Activated CD4-positive, alpha-beta memory T cell treated with anti-CD3 and anti-CD28 coated beads, Interleukin-2, amount 10 ng/mL, durations not matched to agents 7 days and 5 days (primary cell): ENCODE measurements at places on chromosomes 1 and 21. TPM values are rescaled to one million over a fixed set of nuclear protein-coding genes. Genes with fewer than 3 reads are reported as not detected.

TCP10L gene
- total RNA-seq: 0.53 TPM

DNA sequence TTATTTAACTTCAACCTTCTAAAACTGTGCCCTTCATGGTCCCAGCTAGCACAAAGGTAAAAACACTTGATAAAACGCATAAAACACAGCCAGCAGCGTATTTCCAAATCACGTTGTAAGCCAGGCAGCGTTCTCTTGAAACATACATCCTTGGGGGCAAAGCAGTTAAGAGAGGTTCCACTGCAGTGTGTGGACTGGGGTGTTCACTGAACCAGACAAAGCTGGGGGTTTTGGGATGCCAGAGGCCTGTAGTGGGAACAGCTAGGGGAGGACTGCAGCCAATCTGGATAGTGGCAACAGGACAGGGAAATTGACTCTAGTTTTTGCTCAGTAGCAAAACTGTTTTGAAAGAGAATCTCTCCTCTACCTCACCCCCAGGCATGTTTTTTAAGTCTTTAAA, 21.5 kb upstream of the ATP5PO start:
- H3K27me3 ChIP-seq: no peaks in the 10 kb centered on the region
- no peak for DNase-seq
- peaks cover 74% of the 10 kb centered on the region for H3K36me3 ChIP-seq
- peak overlapping the region; percentile 83 for H3K27ac ChIP-seq
- H3K4me1 ChIP-seq: peaks cover 76% of the 10 kb centered on the region

- H3K4me3 ChIP-seq: no peak overlapping the region
- no peak overlapping the region for H3K27ac ChIP-seq
- DNase-seq: no peak
- H3K36me3 ChIP-seq: no peaks in the 10 kb centered on the region
Observed at GRCh38 chr1:58861506-58861905, 77.7 kb upstream of the JUN start.

DNA sequence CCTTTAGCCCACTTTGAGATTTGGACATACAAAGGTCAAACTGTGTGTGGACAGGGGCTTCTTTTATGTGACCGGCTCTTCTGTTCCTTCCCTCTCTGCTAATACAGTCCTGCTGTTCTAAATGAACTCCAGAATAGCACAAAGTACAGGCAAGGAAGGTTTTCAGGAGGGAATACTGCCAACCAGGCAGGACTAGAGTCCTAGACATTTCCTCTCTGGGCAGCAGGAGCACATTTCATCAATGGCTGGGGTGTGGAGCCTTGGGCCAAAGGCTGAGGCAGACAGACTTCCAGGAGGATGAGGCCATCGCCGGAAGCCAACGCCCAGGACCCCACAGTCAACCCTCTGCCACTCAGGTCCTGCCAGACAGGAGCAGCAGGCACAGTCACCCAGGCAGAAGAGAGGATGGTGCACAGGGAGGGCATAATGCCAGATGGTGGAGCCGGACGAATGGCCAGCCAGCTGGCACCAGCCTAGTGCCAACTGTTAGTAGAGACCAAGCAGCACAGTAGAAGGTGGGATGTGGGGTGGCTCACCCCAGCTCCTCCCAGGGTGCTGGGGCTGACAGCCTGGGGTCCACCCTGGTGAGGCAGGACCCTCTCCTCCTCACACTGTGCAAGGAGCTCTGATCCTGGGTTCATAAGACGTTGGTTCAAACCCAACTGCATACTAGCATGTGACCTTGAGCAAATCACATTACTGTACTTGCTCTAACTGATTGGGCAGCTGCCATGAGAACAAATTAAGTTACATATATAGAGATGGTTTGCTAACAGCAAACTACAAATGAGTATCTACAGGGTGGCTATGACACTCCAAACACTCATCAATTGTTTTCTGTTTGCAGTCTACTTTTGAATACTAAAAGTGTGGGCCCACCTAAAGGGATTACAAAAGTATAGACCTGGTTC, 410.7 kb downstream of the SIPA1L2 start:
- no peaks in the 10 kb centered on the region for H3K36me3 ChIP-seq
- no peaks in the 10 kb centered on the region for H3K4me1 ChIP-seq
- H3K4me3 ChIP-seq: no peak overlapping the region
- H3K27me3 ChIP-seq: no peaks in the 10 kb centered on the region
- no peak for DNase-seq

- peaks cover 23% of the 10 kb centered on the region for H3K27me3 ChIP-seq
- H3K4me3 ChIP-seq: no peak overlapping the region
- H3K4me1 ChIP-seq: no peaks in the 10 kb centered on the region
- DNase-seq: no peak
- H3K36me3 ChIP-seq: no peaks in the 10 kb centered on the region
- no peak overlapping the region for H3K27ac ChIP-seq
Observed at GRCh38 chr1:29355375-29355774, 119.1 kb downstream of the PTPRU start.

DNA sequence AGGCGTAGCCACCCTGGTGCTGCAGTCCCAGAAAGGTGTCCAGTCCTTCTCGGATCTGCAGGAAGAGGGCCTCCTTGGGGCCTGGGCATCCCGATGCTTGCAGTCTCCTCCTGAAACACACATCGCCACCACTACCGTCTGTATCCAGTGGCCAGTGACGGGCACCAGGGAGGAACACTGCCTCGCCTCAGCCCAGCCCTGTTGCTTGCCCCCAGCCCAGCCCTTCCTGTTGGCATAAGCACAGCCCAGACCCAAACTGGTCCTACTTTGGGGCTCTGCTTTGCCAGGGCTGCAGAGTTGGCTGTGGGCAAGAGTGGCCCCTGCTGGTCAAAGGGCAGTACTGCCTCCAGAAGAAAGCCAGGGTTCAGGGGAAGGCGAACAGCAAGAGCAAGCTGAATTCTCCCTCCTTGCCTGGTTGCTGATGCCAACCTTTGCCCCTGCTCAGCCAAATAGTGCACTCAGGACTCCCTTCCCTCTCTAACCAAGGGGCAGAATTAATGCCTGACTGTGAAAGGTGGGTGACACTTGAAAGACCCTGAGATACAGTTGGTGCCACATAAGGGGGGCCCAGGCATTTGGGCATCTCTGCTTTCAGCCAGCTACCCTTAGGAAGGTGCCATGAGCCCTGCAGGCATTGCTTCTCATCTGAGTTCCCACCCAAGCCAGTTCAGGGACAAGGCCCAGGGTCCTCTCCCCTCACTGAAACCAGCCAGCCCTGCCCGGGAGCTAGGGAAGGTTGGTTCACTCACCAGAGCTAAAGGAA, 11.1 kb upstream of the ARHGEF2 start:
- peak; percentile 85 for DNase-seq
- H3K27me3 ChIP-seq: no peaks in the 10 kb centered on the region
- H3K27ac ChIP-seq: no peak overlapping the region
- no peaks in the 10 kb centered on the region for H3K36me3 ChIP-seq
- H3K4me1 ChIP-seq: peaks cover 23% of the 10 kb centered on the region
